ENCODE measurements at places on chromosomes 1 and 21.

DNA sequence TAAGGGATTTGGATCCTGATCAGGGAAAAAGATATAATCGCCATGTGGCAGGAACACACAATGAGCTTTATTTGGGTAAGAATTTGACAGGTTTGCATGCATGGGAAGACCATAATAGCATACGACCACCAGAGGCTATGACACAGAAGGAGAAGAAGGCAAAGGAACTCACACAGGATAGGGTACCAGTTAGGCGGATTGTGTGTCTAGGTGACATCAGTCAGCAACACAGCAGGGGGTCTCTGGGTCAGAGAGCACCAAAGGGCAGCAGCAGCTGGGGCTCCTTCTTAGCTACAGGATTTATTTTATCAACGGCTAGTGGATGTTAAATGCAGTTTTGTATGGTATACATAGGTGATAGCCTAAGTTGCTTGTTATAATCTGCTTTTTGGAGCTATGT, 551.3 kb downstream of the KCNT2 start:
- no peak for ATAC-seq

DNA sequence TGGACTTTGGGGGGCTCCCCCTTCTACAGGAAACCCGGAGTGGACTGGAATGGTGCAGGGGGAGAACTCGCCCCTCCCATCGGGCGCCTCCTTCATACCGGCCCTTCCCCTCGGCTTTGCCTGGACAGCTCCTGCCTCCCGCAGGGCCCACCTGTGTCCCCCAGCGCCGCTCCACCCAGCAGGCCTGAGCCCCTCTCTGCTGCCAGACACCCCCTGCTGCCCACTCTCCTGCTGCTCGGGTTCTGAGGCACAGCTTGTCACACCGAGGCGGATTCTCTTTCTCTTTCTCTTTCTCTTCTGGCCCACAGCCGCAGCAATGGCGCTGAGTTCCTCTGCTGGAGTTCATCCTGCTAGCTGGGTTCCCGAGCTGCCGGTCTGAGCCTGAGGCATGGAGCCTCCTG, at the start of gene TNFRSF14:
Gene TNFRSF14, plus strand, starts transcription at position 95 of the 401 bp plus-strand sequence. Its CDS starts 294 bp downstream, at position 389.
- peak; percentile 10 for ATAC-seq

- ATAC-seq = peak; percentile 93
These were observed 71.0 kb downstream of the SIK1 start for GRCh38 chr21:43355925-43356289.

DNA sequence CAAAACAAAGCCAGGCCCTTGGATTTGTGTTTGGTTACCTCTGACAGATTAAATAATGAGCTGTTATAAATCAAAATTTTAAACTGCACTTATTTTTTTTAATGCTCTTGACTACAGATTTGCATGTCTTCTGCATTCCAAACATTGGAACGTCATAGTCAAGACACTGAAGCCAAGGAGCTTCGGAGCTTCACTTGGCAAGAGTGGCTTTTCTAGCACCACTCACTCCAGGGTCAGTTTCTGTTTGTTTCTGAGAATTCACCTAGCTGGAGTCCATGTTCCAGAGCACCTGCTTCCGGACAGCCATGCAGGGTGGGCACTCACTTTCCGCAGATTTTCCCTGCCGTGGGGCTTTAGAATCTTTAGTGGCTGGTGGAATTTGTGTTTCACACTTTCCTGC, 202.9 kb downstream of the ZP4 start:
- peak; percentile 36 for ATAC-seq

DNA sequence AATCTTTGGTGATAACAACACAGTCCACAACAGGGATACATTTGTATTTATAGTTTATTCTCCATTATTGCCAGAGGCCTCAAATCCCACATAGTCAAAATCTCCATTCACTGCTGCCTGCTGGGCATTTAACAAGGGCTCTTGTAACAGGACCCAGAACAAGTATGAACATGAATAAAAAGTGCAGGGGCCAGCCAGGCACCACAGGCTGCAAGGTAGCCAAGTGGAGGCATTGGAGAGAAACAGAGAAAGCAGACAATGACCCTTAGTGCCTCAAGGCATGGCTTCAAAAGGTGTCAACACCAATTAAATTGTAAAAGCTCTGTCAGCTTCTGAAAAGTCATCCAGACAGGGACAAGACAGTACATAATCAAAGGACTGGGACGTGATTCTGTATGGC, 116.8 kb downstream of the ATP6V1G3 start:
- ATAC-seq = no peak

- ATAC-seq = no peak
These were observed 25.6 kb downstream of the MATN1 start for GRCh38 chr1:30697571-30698376.

DNA sequence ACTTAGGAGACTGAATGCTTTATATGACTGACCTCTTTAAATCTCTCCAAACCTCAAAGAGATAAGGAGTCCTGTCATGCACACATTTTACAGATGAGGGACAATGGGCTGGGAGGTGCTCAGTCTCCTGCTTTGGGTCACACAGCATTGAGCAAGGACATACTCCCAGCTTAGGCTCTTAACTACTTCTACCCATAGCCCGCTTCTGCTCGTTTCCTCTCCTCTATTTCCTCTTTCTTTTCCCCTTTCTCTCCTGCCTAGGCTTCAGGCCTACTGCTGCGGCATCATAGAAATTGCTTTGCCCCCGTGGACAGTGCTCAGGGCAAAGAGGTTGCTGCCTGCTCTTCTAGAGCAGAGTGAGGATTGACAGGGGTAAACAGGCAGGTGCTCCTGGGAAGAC, 12.4 kb upstream of the ZNF691 start:
- ATAC-seq = no peak

DNA sequence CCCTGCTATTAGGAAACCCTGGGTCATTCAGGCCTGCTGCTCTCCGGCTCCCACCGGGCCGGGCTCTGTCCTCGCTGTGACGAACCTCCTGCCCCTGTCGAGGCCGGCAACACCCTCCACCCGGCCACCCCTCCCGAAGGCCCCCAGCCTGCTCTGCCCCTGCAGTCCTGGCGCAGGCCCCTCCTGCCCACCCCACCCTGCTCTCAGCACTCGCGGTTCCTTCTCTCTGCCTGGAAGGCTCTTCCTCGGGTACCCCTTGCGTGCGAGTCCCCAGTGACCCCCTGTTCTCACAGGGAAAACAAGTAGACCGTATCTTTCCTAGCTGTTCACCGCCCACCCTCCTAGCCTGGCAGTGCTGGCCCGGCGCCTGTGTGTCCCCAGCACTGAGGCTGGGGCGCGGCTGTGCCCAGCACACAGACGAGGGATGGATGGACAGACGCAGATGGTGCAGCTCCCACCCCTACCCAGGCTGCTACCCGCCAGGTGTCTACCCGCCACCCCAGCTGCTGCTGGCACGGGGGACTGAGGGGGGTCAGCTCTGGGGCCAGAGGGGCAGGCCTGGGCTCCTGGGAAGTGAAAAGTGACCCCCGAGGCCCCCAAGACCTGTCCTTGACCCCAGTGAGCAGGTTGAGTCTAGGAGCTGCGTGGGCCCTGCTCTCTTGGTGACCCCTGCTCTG, 3.1 kb upstream of the VWA1 start:
- ATAC-seq = no peak

GRCh38 chr1:18190598-18190997, 83.0 kb downstream of the IGSF21 start:
- ATAC-seq = no peak

DNA sequence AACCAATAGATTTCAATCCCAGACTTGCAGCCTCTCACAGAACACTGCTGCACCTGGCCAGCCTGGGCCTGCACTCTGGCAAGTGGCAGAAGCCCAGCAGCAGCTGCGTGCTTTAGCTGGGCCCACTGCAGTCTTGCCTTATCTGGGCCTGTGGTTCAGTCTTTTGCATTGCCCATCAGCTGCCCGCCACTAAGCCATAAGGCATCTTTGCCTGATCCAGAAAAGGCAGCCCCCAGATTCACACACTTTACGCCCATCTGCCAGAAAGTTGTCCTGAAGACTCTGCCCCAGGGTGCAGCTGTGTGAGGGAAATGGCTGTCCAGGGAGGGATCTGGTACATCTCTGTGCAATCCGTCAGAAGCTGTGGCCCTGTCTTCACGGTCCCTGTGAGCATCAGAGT, 217.0 kb downstream of the DNAH14 start:
- no peak for ATAC-seq

GRCh38 chr1:17513131-17513530, 26.4 kb upstream of the ARHGEF10L start:
- ATAC-seq = no peak

DNA sequence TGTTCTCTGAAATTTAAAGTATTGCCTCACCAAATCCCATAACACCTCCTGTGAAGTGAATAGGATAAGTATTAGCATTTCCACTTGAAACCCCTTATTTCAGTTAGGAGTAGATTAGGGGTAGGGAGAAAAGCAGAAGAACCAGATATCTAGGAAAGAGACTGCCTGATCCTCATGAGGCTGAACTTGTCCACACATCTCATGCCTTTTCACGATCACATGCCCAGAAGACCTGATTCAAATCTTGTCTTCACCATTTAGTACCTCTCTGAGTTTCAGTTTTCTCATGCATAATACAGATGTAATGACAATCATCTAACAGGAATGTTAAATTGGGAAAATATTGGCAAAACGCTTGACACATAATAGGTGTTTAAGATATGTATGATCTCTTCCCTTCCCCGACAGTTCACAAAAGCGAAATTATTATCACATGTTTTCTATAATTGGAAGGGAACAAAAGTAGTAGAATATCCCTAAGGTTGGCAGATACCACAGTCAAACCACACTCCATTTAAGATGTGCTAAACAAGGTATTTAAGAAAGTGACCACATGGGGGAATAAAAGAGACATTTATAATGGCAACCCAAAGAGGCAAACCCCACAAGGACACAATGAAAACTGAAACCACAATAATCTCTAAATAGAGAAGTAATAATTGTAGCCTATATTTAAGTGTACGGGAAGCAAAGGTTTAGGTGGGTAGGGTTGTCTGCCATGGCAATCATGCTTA, 25.2 kb downstream of the GFI1 start:
- no peak for ATAC-seq

DNA sequence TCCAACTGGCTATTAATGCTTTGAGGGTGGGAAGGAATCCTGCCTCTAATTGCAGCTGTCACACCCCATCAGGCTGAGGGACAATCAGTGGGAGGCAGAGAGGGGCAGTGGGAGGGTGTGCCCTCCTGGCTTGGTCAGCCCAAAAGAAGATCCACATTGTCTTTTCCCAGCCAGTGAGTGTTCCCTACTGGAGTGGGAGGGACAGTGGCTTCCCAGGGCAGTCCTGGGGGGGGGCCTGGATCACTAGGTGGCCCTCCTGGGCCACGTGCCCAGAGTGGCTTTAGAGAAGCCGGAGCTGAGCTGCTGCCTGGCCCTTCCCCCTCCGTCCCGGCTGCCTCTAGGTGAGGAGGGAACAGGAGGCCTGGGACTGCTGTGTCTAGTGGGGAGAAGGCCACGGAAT, 14.0 kb downstream of the INKA2 start:
- peak; percentile 20 for ATAC-seq

DNA sequence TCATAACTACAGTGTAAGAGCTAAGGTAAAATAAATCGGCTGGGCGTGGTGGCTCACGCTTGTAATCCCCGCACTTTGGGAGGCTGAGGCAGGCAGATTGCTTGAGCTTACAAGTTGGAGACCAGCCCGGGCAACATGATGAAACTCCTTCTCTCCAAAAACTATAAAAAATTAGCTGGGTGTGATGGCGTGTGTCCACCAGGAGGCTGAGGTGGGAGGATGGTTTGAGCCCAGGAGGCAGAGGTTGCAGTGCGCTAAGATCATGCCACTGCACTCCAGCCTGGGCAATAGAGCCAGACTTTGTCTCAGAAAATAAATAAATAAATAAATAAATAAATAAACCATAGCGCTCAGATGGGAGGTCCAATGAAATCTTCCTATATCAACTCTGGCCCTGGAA, 16.7 kb upstream of the FAM110D start:
- no peak for ATAC-seq

GRCh38 chr1:42748461-42749410, 8.7 kb upstream of the CLDN19 start:
- ATAC-seq = no peak

Measured in motor neuron (in vitro differentiated cells).